ENCODE measurements at places on chromosomes 12 and 14. TPM values are rescaled to one million over a fixed set of nuclear protein-coding genes. Genes with fewer than 3 reads are reported as not detected.

- no peak for DNase-seq
Observed at GRCh38 chr12:27424631-27425230, 21.8 kb upstream of the SMCO2 start.

DNA sequence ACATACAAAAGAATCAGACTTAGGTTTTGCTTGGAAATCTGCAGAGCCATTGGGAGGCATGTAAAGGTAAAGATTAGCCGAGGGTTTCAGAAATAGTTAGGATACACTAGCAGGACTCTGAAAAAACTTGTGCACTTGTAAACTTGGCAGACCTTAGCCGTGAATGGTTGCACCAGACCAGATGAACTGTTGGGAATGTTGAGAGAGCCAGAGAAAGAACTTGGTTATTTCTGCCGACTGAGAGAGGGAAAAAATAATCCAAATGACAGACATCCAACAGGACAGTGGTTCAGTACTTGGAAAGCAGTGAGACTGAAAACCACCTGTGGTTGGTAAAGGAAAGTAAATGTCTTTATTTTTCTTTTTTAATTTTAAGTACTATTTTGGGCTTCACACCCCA is 222.5 kb upstream of the DDHD1 start:
- DNase-seq: no peak

DNA sequence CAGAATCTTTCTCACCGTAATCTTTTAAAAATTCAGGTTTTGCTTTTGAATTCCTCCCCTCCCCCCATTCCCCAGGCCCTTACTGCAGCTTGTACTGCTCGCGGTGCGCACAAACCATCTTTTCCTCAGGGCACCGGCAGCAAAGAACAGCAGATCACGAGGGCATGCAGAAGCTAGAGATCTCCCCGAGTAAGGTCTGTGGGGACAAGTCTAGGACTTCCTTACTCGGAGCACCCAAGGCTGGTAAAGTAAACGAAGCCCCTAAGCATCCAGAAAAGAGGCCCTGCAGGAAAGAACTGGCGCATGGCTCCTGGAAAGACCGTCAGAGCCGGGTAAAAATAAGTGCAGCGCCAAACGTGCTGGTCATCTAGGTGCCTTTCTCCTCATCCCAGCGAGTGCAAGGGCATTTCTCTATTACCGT is 727 bp downstream of the LDHB start:
- peak; percentile 78 for DNase-seq

GRCh38 chr12:106113042-106113441 is 25.7 kb downstream of the NUAK1 start:
- no peak for DNase-seq

- DNase-seq: no peak
Observed at GRCh38 chr14:72742118-72742837, 151.6 kb downstream of the DPF3 start.

DNA sequence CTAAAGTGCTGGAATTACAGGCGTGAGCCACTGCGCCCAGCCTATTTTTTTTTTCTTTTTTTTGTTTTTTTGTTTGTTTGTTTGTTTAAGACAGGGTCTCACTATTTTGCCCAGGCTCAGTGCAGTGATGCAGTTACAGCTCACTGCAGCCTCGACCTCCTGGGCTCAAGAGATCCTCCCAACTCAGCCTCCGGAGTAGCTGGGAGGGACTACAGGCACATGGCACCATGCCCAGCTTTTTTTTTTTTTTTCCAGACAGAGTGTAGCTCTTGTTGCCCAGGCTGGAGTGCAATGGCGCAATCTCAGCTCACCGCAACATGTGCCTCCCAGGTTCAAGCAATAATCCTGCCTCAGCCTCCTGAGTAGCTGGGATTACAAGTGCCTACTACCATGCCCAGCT is 5.8 kb upstream of the ITFG2 start:
- DNase-seq: no peak

DNA sequence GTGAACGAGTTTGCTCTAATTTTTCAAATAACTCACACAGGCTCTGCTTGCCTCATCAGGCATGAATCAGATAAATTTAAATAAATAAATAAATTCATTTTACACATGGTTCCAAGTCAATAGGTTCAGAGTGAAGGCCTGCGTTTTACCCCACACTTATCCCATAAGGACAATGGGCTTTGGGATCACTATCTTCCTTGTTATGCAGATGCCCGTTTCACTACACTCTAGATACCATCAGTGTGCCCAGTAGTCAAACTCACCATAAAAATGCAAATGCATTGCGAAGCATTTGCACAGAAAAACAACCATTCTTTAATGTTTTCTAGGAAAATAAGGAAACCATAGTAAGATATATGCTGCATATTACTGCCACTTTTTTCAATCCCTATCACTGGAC is 155.9 kb upstream of the CCDC196 start:
- DNase-seq: no peak

- DNase-seq: no peak
Observed at GRCh38 chr14:61720294-61720661, 25.0 kb downstream of the HIF1A start.

DNA sequence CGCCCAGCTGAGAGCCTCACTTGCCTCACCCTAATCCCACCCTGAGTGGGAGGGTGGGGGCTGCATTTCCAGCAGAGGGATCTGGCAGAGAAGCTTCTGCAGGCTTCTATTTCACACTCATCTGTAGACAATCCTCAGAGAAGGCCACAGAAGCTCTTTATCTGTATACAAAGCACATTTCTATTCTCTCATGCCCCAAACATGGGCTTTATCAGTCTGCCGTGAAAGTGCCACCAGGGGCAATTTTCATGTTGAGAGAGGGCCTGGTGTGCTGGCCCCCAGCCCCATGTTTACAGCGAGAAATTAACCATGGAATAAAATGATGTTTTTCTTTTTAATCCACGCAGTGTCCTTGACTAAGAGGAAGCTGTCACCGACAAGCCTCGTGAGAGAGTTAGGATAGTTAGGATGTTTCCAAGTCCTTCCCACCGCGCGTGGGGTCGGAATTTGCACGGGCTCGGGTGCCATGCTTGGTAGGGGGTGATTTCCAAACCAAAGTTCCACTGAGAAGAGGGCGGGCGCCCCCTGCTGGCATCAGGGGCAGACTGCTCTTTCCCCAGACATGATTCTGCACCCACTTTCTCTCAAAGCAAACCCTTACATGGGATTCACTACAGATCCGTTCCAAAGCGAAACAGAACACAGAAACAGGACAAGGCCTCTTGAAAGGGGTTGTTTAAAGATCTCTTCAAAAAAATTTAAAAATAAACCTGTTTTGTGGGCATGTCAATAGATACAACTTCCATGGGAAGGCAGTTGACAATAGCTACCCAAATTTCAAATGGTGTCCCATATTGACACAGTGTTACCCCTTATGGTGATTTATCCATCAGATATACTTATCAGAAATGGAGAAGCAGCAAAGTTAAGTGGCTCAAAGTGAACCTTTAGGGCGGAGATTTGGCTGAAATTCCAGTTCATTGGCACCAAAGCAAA is 19.4 kb downstream of the BDKRB1 start:
- peak; percentile 88 for DNase-seq

GRCh38 chr12:10563966-10564365 is 49.4 kb downstream of the MAGOHB start:
- DNase-seq: no peak

- DNase-seq: no peak
Observed at GRCh38 chr14:77991128-77991772, 178.9 kb upstream of the NRXN3 start.

GRCh38 chr12:115259968-115260747 is 576.2 kb upstream of the TBX3 start:
- no peak for DNase-seq

DNA sequence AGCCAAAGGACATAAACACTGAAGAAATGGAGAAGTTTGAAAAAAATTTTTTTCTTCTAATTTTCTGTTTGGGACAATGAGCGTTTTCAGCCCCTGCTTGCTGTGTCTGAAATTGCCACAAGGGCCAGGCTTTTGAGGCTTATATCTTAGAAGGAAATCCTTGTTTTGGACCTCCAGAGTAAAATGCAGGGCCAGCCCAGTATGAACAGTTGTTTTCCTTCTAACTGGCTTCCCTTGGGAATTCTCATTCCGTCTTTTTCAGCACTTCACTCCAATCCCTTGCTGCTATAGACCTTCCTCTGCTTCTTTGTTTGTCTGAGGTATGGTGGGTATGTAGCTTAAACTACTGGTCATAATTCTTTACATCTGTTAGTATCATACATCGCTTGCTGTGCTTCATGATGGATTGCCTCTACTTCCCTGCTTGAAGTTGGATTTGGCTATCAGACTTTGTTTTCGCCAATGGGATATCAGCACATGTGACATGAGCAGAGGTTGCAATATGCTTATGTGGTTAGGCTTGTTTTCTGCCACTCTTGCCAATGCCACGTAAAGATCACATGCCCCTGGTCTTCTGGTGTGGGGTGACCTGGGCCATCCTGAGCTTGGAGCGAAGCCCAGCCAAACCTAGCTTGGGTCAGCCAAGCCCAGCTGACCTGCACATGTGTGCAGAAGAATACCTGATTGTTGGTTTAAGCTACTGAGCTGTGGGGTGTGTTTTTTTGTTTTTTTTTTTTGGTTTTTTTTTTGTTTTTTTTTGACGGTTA is 64.7 kb downstream of the AVPR1A start:
- no peak for DNase-seq

DNA sequence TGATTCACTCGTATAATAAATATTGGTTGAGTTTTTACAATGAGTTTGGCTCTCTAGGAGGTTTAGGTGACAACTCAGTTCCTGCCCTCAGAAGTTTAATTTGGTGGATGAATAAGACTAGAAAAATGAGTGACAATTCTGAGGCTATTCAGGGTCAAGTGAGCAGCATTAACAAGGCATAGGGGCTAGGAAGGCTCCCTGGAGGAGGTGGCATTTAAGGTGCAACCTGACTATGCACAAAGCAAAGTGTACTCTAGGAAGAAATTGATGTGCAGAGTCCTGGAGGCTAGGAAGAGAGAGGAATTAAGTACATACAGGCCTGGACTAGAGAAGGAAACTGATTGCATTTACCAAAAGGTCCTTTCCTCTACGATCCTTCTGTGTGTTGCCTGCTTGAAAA is 440.3 kb downstream of the MED13L start:
- DNase-seq: no peak

GRCh38 chr14:71701990-71702389 is 230.2 kb upstream of the RGS6 start:
- no peak for DNase-seq

GRCh38 chr12:59345406-59345805 is 250.4 kb upstream of the SLC16A7 start:
- DNase-seq: no peak

GRCh38 chr12:97500537-97500936 is 37.9 kb downstream of the RMST start:
- no peak for DNase-seq

DNA sequence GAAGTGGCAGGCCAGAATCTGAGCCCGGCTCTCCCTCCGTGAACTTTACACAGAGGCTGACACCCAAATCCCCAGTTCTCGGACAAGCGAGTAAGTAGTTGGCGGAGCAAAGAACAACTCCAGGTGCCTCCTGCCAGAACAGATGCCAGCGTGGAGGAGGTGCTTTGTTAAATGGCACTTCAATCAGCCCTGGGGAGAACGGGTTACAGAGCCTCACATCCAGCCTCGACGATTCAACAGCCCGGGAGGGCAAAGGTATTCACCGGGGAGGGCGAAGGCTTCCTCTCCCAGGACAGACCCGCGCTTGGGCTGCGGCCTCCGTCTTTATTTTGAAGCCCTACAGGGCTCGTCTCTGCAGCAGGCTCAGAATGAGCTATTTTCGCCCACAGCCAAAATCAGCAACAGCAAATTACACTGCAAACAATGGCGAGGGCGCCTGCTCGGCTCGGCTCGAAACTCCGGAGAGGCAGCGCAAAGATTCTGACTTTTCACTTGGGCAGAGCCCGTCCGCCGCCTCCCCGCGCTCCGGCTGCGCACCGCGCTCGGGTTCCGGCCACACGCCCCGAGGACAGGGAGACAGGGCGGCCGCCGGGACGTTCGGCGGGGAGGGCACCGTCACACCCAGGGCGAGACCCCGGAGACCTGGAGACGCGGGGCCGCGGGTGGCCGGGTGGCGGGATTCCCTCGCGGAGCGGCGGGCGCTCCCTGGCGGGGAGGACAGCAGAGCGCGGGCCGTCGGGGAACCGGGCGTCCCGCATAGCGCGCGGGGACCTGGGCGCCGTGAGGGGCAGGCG is 811 bp downstream of the TMCC3 start:
- DNase-seq: peak; percentile 93

GRCh38 chr12:132085291-132085635 is 58.9 kb downstream of the DDX51 start:
- no peak for DNase-seq

GRCh38 chr12:116360579-116361413 is 83.3 kb upstream of the MED13L start:
- peak; percentile 40 for DNase-seq

DNA sequence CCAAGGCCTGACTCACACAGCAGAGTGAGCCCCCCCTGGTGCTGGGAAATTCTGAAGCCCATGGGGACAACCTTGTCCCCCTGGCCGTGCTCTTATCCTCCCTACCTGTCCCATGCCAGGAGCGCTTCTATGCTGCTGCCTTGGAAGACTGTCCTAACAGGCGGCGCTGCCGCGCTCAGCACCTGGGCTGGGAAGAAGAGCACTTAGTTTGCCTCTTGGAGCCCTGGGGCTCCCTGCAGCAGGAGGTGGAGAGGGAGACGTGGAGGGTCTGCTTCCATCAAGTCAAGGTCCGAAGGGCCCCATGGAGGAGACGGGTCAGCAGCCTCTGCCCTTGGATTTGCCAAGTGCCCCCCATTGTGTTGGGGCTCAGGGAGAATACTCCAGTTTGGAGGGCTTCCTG is 300.5 kb downstream of the CACNA1C start:
- peak; percentile 53 for DNase-seq

- DNase-seq: no peak
Observed at GRCh38 chr12:114140576-114140975, 174.5 kb upstream of the RBM19 start.

DNA sequence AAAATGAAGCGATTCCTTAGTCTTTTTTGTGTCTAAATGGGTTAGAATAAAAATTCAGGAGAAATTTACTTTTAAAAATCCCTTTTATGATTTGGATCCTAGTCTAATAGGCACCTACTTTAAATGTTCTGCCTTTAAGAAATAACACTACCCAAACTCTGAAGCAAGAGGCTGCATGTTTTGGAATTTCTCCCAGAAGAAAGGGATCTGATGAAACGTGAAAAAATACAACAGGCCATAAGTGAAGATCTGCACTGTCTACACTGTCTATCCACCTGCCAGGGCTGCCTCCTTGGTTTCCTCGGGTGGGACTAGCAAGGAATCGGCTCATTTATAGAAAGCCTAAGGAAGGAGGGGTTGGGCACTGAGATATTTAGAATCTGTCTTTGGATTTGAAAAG is 22.1 kb downstream of the ACVR1B start:
- DNase-seq: no peak

GRCh38 chr12:28222081-28222700 is 31.9 kb downstream of the CCDC91 start:
- DNase-seq: no peak

PABPN1 gene
- total RNA-seq: 63.1 TPM

SSTR1 gene
- total RNA-seq: 0.97 TPM

MMP17 gene
- 1.4 TPM for total RNA-seq

TMEM132D gene
- total RNA-seq: not detected

FAM181A gene
- total RNA-seq: not detected

OR4K1 gene
- not detected for total RNA-seq

HOTAIR gene
- total RNA-seq: not detected

CELA1 gene
- total RNA-seq: not detected

Measured in spleen (tissue), 13 donors.